ENCODE measurements at places on chromosomes 12 and 14. TPM values are rescaled to one million over a fixed set of nuclear protein-coding genes. Genes with fewer than 3 reads are reported as not detected.
A peak's percentile ranks its signal among the peaks of the same experiment; 100 is the strongest.

DNA sequence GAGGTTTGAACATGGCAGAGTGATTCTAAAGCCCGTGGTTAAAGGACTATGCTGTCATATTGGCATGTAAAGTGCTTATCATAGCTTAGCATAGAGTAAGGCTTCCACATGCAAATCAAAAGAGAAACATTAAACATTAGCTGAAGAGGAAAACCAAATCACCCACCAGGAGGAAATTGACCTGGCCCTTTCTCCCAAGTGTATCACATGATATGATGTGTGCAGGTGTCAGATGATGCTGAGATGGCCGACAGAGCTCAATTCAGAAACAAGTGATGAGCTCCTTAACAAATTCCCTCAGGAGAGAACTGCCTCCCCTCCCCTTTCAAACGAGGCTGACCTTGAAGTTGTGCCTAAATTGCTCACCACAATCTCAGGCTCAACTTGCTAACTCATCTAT is 217.1 kb upstream of the BTG1 start:
- peaks cover 45% of the 10 kb centered on the region for H3K4me1 ChIP-seq
- peaks cover 18% of the 10 kb centered on the region for H3K36me3 ChIP-seq
- H3K27me3 ChIP-seq: no peaks in the 10 kb centered on the region
- H3K27ac ChIP-seq: peak overlapping the region; percentile 93
- H3K4me3 ChIP-seq: peak overlapping the region; percentile 77

DNA sequence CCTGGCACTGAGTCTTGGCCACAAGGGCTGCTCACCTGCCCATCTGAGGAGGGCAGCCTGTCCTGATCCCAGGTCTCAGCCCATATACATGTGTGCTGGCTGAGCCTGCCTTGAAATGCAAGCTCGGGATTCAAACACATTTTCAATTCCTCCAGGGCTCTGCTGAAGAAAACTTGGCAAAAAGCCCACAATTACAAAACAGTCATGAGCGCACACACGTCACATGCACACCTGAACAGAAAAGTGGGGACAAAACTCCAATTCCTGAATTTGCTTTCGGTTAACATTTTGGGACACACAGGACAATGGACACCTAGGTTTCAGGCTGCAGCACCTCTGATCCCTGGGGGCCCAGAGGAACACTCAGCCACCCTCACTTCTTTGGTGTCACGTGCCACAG is 113.9 kb downstream of the RBM19 start:
- no peaks in the 10 kb centered on the region for H3K4me1 ChIP-seq
- no peak overlapping the region for H3K27ac ChIP-seq
- peaks cover 10% of the 10 kb centered on the region for H3K36me3 ChIP-seq
- H3K27me3 ChIP-seq: no peaks in the 10 kb centered on the region
- DNase-seq: no peak

GRCh38 chr14:71753126-71753830 is 179.0 kb upstream of the RGS6 start:
- H3K27me3 ChIP-seq: peaks cover 1% of the 10 kb centered on the region
- H3K4me3 ChIP-seq: no peak overlapping the region
- peaks cover 3% of the 10 kb centered on the region for H3K36me3 ChIP-seq
- DNase-seq: peak; percentile 83
- H3K4me1 ChIP-seq: no peaks in the 10 kb centered on the region
- H3K27ac ChIP-seq: no peak overlapping the region

GMPR2 gene
- total RNA-seq: 49.3 TPM

All from activated CD8-positive, alpha-beta T cell treated with anti-CD3 and anti-CD28 coated beads for 36 hours (primary cell).